ENCODE measurements at places on chromosomes 4 and X.

- DNase-seq, result no peak
These were observed 149.9 kb downstream of the CHIC2 start for GRCh38 chr4:53914313-53915016.

- no peak for DNase-seq
These were observed 671 bp downstream of the HPF1 start for GRCh38 chr4:169756971-169757574.

DNA sequence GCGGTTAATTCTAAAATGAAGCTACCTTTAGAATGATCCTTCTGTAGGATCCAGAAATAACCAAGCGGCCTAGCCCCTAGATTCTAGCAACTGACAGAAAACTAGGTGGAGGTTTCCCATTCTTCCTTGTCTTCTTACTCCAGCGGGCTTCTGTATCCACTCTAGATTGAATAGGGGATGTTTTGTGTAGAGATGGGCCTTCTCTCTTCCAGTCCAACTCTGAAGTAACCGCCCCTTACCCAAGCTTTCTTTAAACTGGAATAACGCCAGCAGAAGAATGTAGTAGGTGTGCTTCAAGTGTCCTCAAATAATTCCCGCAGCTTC is 386 bp upstream of the TMEM184C start:
- DNase-seq, result no peak

DNA sequence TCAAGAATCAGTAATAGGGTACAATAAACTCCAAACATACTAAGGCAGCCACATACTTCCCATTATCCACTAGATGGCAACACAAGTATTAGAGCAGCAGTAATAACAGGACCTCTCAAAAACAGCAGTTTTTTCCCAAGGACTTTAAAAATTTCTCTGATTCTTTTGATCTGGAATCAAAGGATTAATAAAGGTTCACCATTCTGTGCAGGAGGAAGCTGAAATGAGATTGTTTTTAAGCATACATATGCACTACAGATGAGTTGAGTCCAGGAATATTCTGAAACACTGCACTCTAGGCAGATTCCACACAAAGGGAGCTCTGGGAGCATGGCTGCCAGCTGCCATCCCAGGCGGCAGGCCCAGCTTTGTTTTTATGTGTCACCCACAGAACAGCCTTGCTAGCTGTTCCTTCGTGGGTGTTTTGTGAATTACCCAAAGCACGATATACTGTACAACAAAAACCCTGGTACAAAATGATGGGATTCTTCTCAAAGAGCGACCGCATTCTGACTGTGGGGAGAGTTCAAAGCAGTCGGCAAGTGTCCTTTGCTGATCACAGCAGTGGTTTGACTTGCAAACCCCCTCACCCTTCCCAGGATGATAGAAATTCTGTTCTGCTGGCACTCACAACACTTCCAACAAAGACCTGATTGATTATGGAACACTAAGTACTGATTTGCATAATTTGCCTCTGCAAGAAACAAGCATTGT is 61.0 kb downstream of the STX18 start:
- DNase-seq, result no peak

DNA sequence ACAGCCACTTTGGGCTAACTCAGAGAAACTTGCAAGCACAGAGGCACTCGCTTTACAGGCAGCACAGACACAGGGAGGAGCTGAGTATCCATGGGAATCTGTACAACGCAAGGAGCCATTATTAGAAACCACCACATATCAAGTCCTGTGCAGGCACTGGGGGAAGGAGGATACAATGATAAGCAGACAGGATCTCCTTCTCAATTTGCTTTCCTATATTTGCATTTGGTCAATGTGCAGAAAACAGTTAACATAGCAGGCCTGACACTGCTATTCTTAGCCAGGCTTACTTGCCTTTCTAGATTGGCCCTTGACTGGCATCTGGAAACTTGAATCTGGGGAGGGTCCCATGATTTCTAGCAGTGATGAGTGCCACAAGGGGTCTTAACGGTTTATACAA is 65.8 kb downstream of the TEC start:
- DNase-seq, result no peak

- no peak for DNase-seq
These were observed 14.9 kb downstream of the FAM9C start for GRCh38 chrX:13029637-13029886.

- no peak for DNase-seq
These were observed 6.9 kb downstream of the PJA1 start for GRCh38 chrX:69158166-69158980.

DNA sequence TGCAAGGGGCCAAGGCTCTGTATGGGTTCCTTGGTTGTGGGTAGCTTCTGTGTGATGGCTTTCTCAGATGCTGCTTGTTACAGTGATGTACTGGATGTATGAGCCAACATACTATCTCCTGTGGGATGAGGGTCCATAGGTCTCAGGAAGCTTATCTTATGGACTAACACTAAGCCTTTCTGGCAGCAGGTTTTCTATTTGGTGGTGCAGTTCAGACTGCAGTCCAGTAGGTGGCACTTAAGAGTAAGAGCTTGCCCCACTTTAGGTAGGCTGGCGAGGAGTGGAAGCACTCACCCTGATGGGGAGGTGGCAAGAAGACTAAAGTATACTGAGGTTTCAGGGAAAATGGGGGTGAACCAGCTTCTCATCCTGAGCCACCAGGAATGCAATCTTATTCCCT is 306.7 kb upstream of the MAOA start:
- peak; percentile 47 for DNase-seq

DNA sequence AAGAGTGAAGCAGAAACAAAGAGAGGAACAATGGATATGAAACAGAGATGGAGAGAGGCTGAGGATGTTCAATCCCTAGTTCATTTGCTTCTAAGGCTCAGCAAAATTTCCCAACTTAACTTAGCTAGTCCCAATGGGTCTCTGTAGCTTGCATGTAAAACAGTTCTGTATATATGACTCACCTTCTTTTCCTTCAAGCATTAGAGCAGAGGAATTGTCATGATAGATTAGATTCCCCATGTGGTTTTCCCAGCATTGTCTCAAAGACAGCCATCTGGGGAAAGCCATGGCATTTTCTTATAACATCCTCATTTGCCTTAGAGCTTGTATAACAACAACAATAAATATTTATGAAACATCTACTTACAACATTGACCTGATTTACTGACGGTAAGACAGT is 93.9 kb upstream of the GATB start:
- DNase-seq, result no peak

GRCh38 chrX:46039526-46039925 is 505.7 kb downstream of the ZNF674 start:
- DNase-seq, result no peak

- DNase-seq, result no peak
These were observed 404.0 kb upstream of the F9 start for GRCh38 chrX:139126493-139126892.

DNA sequence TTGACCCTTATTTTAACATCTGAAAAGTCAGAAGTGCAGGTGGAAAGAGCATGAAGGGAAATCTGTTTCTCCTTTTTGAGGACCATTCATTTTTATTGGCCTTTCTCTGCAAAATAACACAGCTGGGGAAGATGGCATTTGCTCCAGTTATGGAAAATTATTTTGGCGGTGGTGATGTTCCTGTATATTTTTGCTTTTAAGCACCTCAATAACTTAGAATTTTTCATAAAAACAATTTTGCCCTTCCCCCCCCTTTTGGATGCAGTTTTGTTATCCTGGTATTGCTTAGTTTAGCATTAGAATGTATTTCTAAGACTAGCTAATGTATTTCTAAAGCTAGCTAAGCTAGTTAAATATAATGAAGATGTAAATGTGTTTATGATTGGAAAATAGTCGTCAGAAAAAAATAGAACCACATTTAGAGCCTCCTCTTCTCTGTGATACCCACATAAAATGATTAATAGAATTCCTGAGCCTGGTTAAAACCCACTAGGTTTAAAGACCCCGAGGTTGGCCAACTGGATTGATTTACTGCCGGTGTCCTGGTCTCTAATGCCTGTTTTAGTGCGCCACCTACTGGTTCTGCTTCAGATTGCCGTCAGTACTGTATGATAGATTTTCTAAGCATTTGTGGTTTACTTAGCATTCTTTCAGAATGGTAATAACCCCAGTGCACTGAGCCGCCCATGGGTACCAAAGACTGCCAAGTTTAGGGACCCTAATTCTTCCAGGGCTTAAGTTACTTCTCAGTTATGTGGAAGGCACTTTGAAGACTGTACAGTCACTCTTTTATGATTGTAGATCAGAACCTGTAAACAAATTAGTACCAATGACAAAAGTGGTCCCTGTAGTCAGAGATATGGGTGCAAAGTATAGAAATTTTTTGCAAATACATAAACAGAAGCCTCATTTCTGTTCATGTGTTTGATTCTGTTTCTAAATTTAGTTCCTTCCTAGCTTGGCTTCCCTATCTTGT is 11.4 kb downstream of the KLF3 start:
- DNase-seq, result peak; percentile 88

GRCh38 chr4:186948361-186949242 is 224.9 kb upstream of the FAT1 start:
- no peak for DNase-seq

DNA sequence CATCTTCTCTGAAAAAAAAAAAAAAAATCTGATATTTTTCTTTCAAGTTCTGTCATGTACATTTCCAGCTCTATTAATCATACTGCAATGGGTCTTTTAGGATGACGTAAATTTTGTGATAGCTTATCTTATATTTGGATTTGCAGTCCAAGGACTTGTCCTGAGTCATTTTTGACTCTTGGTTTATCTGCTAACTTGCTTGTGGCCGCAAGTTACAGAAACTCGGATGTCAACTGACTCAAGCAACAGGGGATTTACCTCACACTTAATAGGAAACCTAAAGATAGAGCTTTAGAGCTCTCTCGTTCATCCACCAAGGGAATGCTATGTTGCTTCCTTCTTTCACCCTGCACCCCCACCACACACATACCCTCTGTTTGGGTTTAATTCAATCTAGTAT is 1433.8 kb upstream of the TENM3 start:
- DNase-seq, result no peak

DNA sequence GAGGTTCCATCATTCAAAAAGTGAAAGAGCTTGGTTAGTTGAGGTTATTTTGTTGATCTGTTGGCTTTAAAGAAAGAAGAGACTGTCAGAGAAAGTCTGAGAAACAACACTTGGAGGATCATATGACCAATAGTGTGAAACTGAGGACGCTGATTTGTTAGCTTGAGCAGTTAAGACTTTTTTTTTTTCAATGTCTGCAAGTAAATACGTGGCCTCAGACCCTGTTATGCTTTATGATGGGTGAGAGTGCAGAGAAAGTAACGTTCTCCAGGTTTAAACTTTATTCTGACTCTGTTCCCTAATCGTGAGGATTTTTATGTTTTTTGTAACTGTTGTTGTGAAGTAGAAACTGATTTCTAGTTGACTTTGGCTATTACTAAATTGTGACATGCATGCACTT is 45.9 kb downstream of the GAB1 start:
- no peak for DNase-seq

- no peak for DNase-seq
These were observed 225.6 kb upstream of the FAM241A start for GRCh38 chr4:111919639-111920038.

GRCh38 chr4:110669663-110670062 is 46.8 kb upstream of the PITX2 start:
- DNase-seq, result no peak

- no peak for DNase-seq
These were observed 265.3 kb downstream of the FRMPD4 start for GRCh38 chrX:12403474-12404082.

DNA sequence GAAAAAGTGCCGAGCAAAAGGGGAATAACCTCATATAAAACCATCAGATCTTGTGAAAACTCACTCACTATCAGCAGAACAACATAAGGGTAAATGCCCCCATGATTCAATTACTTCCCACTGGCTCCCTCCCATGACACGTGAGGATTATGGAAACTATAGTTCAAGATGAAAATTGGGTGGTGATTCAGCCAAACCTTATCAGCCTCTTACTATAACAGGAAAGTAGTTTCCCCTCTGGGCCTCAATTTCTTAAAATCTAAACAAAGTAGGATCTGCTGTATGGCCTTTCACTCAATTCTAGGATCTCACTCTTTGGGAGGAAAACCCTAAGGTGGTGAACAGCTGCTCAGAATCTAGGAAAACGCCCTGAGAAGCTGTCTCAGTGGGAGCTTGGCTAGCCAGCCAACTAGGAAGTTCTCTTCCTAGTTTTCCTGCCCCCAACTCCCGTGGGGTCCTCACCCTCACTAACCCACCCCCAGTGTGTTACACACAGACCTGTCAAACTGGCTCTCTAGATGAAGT is 1017.1 kb upstream of the HS3ST1 start:
- DNase-seq, result no peak

DNA sequence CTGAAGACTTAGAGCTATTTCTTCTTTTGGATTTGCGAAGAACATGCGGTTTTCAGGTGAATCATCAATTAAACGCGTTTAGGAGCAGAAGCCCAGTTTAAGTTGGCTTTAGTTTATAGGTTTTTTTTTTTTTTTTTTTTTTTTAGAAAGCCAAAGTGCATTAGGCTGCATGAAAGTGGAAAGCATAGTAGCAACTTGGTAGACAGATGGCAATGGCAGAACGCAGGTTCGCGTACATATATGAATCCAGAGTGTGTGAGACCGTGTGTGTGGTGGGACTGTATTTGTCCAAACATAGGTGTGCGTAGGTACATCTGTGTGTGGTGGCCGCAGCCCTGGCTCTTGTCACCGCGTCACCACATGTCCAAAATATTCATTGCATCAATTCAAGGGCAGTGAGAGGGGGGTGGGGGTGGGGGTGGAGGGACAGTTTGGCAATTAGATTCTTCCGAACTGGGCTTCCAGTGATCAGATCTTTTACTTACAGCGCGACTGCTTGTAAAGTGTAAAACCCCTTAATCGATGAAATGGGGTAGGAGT is 901 bp downstream of the JADE1 start:
- peak; percentile 58 for DNase-seq

- no peak for DNase-seq
These were observed 173.6 kb downstream of the CBR4 start for GRCh38 chr4:168836490-168836889.

DNA sequence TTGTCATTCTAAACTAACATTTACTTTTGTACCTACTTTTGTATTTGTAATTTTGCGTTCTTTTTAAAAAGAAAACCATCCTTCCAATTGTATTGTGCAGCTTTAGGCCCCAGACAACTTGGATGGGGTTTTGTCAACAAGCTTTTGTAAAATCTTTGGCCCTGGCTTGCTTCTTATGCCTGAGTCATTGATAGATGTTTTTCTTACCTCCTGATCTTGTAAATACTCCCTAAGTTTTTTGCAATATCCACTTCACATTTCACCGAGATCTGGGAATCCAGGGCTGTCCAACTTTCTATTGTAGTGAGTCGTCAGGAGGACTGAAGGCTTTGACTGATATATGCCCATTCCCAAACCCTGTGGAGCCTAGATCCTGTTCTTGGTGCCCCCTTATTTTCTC is 126.9 kb upstream of the GUCY1A1 start:
- DNase-seq, result no peak

DNA sequence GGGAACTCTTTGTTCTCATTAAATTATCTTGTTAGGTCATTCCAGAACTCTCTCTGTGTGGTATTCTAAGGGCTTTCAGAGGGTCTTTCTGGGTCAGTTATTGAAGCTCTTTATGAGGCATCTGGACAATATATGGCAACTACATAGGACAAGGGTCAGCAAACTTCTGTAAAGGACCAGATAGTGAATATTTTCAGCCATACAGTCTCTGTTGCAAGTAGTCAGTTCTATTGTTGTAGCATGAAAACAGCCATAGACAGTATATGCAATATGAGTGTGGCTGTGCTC is 35.1 kb downstream of the HADH start:
- DNase-seq, result no peak

GRCh38 chr4:181524499-181524898 is 718.7 kb upstream of the TENM3 start:
- no peak for DNase-seq
